ENCODE measurements at places on chromosomes 11 and 22. TPM values are rescaled to one million over a fixed set of nuclear protein-coding genes. Genes with fewer than 3 reads are reported as not detected.

Gene SCGB1C1
- not detected for polyA plus RNA-seq

Gene OR4C3
- not detected for polyA plus RNA-seq

Gene TSPAN32
- polyA plus RNA-seq, result 0.14 TPM

Gene CEP126
- 3.7 TPM for polyA plus RNA-seq

Gene MPEG1
- polyA plus RNA-seq, result not detected

Gene PACSIN3
- 15.3 TPM for polyA plus RNA-seq

- DNase-seq, result no peak
These were observed 81.4 kb downstream of the CDKN1C start for GRCh38 chr11:2804189-2804588.

DNA sequence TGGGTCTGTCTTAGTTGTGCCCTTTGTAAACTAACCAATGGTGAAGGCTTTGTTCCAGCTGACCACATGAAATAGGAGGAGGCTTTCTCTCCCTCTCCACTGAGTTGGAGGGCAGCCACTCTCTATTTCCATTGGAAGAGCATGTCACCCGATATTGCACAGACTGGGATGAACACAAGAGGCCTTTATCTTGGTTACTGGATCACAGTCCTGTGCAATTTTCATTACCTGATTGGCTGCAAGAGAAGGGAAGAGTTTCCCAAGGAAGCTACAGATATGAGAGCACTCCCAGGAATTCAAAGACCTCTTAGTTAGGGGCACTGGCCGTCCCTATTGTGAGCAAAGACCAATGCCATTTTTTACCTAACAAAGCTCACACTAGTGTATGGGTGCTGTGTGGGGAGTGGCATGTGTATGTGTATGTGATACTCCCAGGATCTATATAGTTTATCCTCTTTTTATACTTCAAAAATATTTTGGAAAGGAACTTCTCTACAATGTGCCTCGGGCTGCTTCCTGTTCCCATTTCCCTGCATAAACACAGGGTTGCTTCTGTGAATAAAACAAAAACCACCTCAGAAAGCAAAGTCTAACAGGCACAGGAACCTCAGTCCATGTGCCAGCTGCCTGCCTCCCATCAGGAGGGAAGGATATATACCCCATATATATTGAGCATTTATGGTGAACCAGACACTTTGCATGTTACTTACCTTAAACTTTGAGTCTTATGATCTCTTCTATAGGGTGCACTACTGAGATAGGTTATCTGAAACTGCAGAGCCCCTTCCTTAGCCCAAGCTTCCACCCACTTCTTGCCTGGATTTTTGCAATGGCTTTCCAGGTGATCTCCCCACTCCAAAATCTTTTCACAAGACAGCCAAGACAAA lies 126.5 kb downstream of the RASSF10 start:
- DNase-seq, result no peak

- DNase-seq, result no peak
These were observed 1.6 kb upstream of the ATG16L2 start for GRCh38 chr11:72812604-72812966.

GRCh38 chr11:18853086-18853720 lies 61.6 kb upstream of the PTPN5 start:
- DNase-seq, result no peak

DNA sequence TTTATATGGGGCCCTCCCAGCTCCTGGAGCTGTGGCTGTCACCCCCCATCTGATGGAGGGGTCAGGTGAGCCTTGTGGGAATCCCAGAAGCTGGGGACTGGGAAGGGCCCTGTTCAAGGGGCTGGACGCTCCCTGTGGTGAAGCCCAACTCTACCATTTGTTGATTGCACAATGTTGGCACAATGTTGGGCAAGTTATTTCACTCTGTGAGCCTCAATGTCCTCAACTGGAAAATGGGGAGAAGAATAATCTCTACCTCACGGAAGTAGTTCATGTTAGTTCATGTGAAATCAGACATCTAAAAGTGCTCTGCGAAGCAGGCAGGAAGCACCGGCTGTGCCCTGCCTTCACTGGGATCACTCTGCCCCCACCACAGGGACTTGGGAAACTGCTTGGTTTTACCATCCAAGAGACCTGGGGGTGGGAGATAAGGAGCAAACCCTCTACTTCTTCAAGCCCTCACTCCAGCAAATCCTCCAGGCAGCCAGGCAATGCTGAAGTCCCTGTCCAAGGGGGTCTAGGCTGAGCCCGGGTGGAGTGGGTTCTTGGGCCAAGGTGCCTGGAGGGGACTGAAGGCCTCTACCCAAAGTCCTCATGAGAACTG lies 715 bp upstream of the PRR5 start:
- DNase-seq, result no peak

- DNase-seq, result no peak
These were observed 64.1 kb downstream of the PRMT3 start for GRCh38 chr11:20451568-20451967.

DNA sequence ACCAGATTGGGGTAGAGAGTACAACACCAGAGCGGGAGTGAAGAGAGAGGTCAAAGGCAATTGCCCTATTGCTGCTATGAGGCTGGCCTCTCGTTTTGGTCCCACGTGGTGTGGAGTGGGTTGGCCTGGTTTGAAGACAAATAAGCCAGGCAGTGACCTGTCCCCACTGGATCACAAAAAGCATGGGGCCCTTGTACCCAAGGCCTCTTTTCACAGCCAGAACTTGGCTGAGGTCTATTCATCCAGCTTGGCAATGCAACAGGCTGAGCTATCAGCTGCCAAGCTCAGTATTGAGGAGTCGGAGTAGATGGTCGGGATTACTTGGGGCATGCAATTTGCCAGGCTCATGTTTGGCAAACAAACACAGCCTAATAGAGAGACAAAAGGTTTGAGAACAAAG lies 19.2 kb upstream of the GALNT18 start:
- no peak for DNase-seq

Measured in AG04450 (cell line).